ENCODE measurements at places on chromosomes 6 and 20.

DNA sequence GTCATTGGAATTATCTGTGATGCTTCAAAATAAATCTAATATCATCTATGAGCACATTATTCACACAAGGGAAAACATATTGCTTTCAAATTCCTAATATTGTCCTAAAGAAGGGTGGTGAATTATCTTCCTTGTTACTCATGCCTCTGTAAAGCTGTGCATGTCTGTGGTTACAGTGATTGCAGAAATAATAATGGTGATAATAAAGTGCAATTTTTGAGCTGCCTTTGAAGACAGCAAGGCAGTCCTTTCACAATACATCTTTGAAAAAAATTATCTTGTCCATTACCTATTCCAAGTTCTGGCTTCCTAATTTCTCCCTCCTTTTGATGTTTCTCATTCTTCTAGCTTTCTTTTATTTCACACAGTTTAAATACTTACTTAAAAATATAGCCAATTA lies 442.1 kb upstream of the EYS start:
- no peak for DNase-seq

DNA sequence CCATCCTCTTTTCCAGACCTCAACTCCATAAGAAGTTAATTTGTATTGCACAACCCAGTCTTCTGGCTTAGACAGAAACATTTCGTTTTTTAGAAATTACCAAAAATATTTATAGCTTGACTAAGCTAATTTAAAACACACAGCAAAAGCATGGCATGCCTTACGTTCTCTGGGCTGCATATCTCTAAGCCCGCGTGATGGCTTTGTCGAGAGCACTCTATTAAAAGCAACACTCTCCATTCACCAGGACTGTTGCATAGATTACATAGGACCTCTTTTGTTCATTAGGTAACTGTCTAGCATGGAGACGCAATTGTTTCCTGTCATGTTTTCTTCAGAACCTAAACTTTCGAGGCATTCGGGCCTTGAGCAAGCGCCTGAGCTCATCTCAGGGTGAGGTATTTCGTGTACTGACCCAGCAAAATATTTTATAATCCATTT lies 104.5 kb downstream of the IBTK start:
- DNase-seq: no peak

DNA sequence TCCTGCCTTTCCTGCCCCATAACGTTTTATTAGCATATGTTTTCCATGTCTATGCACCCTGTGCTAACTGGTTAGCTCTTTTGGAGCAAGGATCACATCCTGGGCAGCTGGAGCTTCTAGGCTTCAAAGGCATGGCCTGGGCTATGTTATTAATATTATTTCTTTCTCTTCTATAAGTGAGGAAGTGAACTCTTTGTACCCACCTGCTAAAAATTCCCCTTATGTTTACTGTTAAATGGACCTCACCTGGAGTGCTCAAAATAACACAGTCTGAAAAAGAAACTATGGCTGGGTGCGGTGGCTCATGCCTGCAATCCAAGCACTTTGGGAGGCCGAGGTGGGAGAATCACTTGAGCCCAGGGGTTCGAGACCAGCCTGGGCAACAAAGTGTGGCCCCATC lies 97.8 kb downstream of the TNFAIP3 start:
- no peak for DNase-seq

DNA sequence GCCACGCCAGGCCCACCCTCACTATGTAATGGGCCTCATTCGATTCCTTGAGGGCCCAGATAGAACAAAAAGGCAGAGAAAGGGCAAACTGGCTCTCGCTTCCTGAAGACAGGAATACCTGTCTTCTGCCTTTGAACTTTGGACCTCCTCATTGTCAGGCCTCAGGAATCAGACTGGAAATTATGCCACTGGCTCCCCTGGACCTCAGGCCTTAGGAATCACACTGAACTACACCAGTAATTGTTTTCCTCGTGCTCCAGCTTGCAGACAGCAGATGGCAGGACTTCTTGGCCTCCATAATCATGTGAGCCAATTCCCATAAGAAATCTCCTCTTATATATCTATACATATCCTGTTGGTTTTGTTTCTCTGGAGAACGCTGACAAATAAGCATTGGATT lies 258.6 kb upstream of the KCNG1 start:
- no peak for DNase-seq

DNA sequence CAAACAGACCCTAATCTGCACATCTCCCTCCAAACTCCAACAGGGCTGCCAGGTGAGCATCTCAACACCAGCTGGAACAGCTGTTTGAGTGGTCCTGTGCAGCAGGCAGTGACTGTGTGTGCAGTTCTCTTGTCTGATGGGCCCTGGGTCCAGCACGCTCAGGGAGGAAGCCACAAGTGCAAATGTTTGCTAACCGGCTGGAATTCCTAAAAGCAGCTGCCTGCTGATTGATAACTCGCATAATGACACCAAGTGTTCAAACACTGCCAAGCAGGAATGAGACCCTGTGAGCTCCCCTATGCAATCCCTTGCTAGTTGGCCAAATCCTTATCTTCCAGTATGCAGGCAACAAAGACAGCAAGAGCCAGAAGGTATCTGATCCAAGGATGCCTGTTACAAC lies 650.6 kb downstream of the CBLN4 start:
- DNase-seq: no peak

DNA sequence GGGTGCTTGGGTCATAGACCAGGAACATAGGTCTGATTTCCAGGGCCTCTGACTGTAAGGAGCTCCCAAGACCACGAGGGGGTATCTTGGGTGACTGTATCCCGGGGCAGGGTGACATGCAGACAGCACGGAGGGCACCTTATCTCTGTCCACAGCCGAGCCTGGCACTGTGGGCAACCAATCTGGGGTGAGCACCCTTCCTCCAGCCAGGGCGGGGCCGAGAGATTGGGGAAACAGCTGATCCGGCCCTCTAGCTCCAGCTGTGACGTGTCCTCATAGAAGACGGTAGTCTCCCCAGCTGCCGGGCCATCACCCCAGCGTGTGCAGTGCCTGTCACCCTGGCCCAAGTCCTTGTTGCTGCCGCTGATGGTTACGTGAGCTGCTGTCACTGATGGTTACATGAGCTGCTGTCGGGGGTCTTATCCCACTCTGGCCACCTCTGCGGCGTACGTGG lies 139.6 kb upstream of the RNF24 start:
- no peak for DNase-seq
